COLO829 (cell line): ENCODE measurements at places on chromosomes 3 and 15.

GRCh38 chr3:51983578-51984268 lies 388 bp downstream of the ACY1 start:
- no peak for DNase-seq

DNA sequence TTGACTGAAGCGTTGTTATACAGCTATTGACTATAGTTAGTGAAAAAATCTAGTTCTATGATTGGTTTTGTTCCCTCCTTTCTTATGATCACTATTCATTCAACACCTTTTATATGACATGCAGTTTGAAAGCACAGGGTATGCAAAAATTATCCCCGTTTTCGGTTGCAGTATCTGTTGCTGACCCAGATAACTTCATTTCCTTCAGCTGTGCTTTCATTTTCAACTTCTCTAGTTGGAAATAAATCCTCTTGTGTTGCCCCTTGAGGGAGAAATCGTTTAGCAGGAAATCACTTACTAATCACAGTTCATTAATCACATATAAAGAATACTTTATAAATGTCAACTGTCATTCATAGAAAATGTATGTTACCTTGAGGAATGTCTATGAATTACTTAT lies 55.1 kb downstream of the MBNL1 start:
- DNase-seq, result no peak

GRCh38 chr15:83436513-83437158 lies 10.5 kb upstream of the SH3GL3 start:
- DNase-seq, result peak; percentile 14

- no peak for DNase-seq
Measured at GRCh38 chr3:160009525-160009924, 20.9 kb downstream of the IL12A start.

- DNase-seq, result peak; percentile 48
Measured at GRCh38 chr3:183554377-183554776, 1.1 kb downstream of the KLHL6 start.

GRCh38 chr15:81828135-81828534 lies 217.7 kb downstream of the MEX3B start:
- DNase-seq, result no peak

- no peak for DNase-seq
Measured at GRCh38 chr15:87419344-87419743, 837.2 kb downstream of the NTRK3 start.

DNA sequence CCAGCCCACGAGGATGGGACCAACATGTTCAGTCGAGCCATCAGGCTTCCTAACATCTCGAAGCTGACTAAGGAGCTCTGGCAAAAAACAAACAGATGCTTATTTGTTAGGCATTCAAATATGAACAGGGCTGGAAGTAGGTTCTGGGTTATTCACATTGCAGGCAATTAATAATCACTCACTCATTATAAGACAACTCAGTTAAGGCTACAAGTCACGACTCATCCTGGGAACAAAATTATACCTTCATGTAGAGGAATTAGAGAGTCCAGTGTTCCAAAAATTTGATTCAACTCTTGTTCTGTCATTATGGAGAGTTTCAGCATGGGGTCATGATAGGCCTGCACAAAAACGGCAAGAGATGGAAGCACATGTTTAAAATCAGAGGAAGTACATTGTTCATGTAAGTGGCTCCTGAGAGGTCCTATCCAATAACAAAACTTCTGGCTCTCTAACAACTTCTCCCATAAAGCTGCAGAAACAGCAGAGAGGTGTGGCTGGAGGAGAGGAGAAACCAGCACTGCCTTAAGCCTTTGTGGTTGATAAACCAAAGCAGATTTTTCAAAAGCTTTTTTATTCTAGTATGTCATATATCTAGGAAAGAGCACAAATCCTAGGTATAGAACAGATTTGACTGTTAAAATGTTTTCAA lies 50.6 kb downstream of the ARHGEF3 start:
- no peak for DNase-seq

- no peak for DNase-seq
Measured at GRCh38 chr15:78225783-78226541, 8.4 kb downstream of the ACSBG1 start.

GRCh38 chr15:85886309-85886811 lies 91.6 kb upstream of the KLHL25 start:
- DNase-seq, result no peak

DNA sequence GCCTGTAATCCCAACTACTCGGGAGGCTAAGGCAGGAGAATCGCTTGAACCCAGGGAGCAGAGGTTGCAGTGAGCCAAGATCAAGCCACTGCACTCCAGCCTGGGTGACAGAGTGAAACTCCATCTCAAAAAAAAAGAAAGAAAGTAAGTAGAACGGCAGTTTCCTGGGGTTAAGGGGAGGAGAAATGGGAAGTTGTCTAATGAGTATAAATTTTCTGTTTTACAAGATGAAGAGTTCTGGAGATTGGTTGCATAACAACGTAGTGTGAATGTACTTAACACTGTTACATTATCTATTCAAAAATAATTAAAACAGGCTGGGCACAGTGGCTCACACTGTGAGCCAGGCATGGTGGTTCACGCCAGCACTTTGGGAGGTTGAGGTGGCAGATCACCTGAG lies 45.4 kb downstream of the GRK7 start:
- no peak for DNase-seq

DNA sequence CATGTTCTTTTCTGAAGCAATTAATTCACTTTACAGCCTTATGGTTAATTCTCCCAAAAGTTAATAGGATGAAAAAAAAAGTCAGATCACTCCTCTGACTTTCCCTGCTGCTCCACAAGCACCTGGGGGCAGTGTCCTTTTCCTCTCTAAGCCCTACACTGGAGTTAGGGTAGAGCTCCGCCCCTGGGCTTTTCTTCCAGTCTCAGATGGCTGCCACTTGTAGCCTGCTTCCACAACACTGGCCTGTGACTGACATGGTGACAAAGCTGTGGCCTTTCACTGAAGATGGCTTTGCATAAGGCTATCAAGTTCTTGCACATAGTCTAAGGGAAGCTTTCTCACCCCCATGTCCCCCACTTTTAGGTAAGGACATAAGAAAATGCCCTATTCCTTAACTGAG lies 1.3 kb upstream of the MON1A start:
- no peak for DNase-seq

GRCh38 chr3:174061731-174062130 lies 664.2 kb downstream of the NLGN1 start:
- no peak for DNase-seq

DNA sequence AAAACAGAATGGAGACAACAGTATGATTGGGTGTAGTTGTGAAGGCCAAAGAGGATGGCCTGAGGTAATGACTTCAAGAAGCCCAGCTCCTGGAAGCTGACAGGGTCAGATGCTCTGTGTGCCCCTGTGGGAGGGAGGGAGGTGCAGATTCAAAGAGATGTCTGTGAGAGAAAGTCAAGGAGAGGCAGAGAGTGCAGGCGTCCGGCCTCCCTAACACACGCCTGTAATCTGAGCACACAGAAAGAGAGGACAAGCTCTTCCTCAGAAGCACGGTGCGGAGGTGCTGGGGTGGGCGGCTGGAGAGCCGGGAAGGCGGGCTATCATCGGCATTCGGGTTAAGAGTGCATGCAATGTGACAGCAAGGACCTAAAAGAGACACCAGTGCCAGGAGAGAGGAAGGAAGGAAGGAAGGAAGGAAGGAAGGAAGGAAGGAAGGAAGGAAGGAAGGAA lies 238.2 kb upstream of the HES1 start:
- DNase-seq, result no peak

DNA sequence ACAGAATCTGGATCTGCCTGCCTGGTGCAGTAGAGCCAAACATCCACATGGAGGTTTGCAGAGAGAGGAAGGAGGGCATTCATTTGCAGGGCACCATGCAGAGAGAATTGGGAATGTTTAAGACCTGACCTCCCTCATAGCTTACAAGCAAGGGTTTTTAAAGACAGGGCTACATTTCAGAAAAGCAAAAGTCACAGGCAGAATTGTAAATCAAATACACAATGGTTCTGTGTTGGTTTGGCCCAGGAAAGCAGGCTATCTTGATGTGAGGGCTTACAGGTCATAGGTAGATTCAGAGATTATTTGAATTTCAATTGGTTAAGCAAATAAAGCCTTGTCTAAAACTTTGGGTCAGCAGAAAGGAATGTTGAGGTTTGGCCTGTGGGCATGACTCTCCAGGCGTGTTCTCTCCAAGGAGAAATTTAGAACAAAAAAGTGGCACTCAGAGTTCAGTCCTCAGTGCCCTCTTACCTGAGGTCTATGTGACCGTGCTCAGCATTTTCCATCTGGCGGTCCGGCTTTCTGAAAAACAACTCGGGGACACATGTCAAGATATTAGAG lies 91.5 kb downstream of the CD47 start:
- no peak for DNase-seq

DNA sequence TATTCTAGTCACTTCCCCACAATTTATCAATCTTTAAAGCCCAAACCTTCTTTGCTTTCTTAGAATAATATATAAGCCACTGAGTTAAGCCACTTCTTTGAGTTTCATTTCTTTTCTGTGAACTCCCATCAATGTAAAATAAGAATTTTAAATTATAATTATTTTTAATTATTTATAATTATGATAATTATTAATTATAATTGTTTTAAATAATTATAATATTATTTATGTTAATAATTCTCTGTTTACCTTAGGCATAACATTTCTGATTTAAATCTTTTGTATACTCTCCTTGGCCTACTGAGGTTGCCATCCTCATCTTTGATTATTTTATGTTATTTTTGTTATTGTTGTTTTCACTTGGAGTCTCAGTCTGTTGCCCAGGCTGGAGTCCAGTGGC lies 644.2 kb downstream of the ROBO2 start:
- DNase-seq, result no peak

GRCh38 chr3:64685800-64686445 lies 1.9 kb downstream of the ADAMTS9 start:
- DNase-seq, result no peak

DNA sequence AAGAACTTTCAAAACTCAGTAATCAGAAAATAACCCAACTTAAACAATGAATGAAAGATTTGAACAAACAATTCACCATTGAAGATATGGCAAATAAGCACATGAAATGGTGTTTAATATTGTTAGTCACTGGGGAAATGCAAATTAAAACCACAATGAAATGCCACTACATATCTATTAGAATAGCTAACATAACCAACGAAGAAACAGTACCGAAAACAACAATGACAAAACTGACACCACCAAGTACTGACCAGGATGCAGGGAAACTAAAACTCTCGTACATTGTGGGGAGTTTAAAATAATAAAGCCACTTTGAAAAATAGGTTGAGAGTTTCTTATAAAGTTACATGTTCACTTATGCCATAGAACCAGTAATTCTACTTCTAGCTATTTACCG lies 69.1 kb downstream of the KBTBD8 start:
- no peak for DNase-seq

DNA sequence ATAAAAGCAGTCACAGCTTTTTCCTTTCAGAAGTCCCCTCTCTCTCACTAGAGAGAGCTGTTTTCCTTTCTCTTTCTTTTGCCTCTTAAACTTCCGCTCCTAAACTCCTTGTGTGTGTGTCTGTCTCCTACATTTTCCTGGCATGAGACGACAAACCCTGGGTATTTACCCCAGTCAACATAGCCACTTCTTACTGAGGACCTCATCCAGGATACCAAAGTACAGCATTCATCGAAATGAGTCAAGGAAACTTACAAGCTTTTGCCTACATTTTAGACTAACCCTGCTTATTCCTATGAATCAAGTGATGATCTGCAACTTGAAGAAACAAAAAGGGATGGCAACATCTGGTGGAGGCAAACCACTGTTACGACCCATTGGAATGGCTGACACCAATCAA lies 16.7 kb downstream of the PATL2 start:
- DNase-seq, result no peak

DNA sequence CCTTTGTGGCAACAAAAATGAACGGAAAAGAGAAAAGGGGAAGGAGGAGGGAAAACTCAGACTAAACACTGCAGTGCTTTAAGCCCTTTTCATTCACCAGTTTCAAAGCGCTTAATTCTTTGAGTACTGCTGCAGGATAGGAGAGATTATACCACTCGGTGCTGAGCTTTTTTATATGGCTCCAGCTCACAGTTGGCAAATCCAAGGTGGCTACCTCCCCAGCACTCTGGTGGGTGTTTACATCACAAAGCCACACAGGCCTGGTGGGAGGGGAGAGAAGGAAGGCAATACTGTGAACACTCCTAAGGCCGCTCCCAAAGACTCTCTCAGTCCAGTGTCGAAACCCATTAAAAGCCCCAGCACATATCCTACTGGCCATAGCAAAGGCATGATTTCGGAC lies 191.4 kb downstream of the STT3B start:
- DNase-seq, result no peak

- peak; percentile 69 for DNase-seq
Measured at GRCh38 chr15:79874242-79874641, 22.6 kb downstream of the MTHFS start.

GRCh38 chr15:68391121-68391520 lies 40.8 kb downstream of the ITGA11 start:
- DNase-seq, result no peak

- no peak for DNase-seq
Measured at GRCh38 chr15:80742081-80742480, 37.1 kb upstream of the CEMIP start.

DNA sequence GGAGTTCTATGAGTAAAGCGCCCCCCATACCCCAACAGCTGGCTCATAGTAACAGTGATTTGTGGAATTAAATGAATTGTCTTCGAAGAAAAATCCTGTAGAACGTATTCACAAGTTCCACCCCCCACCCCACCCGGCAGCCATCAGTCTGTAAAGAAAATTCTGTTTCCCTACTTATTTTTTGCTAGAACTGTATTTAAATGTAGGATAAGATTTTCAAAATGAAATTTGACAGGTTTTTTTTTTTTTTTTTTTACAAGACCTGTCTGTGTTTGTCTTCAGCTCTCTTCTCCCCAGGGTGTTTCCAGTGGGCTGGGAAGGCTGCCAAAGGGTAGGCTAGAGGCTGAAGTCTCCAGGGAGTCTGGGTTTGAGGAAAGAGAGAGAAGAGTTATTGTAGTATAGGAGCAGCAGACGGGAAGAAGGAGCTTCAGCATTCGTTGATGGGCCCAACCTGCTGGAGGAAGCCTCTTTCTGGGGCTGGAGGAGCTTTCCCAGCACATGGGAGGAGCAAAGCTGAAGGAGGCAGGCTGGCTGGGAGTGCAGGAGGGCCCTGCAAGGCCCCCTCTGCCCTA lies 130.6 kb upstream of the SEMA6D start:
- peak; percentile 76 for DNase-seq

DNA sequence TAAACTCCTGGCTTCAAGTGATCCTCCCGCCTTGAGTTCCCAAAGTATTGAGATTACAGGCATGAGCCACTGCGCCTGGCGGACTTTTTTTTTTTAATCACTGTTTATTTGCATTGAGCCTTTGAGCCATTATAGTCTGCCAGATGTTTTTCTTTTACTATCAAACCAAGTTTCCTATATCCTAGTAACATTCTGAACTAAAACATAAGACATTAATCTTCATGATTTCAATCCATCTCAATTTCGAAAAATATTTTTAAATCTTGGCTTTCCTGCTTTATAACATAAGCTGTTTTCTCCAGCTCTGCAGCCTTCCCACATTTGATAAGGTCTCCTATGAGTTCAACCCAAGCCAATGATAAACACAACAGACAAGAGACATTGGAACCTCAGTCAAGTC lies 75.4 kb downstream of the UMPS start:
- no peak for DNase-seq

DNA sequence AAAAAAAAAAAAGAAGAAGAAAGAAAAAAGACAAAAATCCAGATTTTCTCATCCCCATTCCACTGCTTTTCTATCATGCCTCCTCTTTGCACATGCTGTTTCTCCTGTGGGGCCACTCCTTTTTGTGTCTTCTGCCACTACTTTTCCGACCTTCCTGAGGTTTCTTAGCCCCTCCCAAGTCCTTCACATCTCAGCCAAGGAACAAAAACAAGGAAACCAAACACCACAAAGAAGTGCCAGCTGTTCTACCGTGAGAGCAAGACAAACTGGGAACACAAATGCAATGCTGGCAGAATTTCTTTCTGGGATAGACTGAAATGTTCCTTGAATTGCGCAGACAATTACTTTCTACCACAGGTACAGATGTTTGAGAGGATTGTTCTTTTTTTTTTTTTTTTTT lies 83.2 kb downstream of the MB21D2 start:
- DNase-seq, result no peak
